Stimulated activated CD8-positive, alpha-beta memory T cell treated with anti-CD3 and anti-CD28 coated beads, Interleukin-2, amount 100 ng/mL, for 48 hours (primary cell): ENCODE measurements at places on chromosomes 5 and 9.

GRCh38 chr9:122347348-122348287, 23.2 kb upstream of the PTGS1 start:
- DNase-seq = no peak

DNA sequence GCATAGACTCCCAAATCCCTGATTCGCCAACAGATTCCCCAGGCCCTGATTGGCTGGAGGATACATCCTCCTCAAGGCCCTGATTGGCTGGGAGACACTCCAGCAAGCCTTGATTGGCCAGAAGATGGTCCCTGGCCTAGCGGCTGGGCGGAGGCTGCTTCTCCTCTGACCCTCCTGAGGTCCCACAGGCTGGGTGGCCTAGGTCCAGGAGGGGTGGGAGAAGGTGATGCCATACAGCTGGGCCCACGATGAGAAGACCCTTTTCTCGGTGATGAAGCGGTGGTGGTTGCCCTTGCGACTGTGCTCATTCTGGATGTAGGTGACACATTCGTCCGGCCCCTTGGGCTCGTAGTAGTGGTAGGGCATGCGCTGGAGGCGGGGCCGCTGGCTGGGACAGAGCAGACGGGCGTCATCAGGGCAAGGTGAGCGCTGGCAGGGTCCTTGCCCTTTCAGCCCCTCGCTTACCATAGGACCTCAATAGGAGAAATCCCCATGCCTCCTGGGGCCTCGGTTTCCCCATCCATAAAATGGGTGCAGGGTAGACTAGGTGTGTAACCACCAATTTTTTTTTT, 9.0 kb upstream of the AK1 start:
- DNase-seq = no peak

GRCh38 chr5:140246378-140247122, 56.4 kb downstream of the PFDN1 start:
- DNase-seq = no peak

DNA sequence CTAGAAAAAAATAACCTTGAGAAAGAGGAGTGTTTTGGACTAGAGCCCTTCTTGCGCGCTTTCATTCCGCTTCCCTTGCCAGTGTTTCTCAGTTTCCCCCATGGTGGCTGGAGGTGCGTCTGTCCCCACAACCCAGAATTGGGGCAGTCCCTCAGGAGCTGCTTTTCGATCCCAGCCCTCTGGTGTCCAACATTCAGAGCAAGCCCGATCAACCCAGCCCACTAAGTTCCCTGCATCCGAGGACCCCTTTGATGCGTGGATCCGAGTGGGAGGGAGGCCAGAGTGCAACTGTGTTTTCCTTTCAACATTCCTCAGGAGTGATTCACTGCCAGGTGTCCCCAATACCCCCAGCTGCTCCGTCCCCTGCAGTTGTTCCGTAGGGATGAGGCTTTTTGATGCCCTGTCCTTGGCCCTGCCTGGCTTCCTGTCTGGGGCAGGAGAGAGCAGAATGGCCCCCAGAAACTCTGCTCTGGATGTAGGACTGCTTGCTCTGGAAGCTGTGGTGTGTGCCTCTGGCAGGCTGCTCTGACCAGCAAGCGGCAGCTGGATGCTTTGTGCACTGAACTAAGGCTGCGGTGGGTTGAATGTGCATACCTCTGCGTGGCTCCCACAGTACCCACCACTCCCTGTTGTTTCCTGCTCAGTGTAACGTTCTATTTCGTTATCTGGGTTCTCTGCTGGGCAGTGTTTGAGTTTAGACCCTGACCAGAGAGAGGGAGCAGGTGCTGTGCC, 117.5 kb downstream of the BOD1 start:
- no peak for DNase-seq

GRCh38 chr9:92671323-92671722, 1.4 kb upstream of the IPPK start:
- no peak for DNase-seq

DNA sequence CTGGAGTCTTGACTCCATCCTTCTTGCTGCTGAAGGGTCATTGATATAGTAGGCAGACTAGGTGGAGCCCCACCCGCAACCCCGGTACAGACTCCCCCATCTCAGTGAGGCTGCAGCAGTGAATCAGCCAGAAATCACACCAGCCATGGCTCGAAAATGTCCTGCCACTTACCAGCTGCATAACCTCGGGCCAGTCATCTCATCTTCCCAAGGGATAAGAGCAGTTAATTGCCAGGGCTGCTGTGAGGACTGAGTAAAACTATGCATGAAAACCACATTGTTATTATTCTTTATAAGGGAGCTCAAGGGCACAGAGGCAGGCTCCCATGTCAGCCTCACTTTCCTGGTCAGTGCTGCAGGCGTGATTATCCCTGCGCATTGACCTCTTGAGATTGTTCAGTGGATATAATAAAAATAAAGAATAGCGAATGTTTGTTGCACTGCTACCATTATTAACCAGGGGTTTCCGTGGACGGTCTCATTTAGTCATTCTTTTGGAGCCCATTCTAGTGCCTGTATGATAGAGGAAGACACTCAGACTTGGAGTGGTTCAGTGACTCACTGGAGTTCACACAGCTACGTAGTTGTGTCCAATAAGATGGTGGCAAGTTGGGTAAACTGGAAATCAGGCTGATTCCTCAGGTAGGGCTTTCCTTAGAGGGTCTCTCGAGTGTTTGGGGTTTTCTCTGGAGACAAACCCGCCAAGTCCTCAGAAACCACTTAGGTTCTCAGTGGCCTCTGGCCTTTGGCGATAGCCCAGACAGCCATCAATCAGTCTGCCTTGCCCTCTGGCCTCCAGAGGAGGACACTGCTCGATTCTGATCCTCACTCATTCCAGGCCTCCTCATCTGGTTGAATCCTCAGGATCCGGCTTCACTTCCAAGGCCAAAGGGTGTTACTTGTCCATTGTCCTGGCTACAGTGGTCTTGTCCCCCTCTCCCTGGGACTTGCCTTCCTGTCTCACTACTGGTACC, 39.9 kb downstream of the COL15A1 start:
- no peak for DNase-seq

DNA sequence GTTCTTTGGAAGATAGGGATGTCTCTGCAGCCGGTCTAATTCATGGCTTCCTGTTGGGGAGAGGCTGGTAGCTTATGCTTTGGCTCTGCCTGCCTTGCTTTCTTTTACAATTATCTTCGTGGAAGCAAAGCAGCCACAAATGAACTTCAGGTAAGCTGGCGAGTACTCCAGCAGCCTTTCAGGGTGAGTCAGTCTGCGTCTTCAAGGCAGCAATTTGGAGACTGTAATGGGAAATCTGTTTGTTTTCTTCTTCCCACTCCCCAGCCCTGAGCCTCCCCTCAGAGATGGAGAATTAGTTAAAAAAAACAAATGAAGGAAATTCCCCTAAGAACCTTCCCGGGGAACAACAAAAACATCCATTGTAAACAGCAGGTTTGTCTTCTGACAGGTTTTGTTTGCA, 100.1 kb downstream of the PSAT1 start:
- no peak for DNase-seq

- no peak for DNase-seq
Observed at GRCh38 chr5:169299191-169299662, 1.7 kb downstream of the SLIT3 start.

DNA sequence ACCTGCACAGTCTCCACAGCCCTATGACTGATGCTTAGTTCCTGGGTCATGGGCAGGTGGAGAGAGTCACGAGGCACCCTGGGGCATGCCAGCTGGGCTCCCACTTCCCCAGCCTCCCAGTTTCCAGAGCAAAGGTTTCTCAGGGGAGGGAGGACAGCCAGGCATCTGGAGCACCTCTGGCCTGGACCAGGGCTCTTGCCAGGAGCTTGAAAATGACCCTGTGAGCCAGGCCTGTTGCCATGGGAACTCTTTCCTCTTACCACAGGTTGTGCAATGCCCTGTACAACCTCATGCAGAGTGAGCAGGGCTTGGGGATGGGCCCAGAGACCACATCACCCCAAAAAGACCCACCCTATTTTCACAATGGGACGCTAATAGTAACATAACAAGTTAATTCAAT, 113.1 kb downstream of the PSD2 start:
- DNase-seq = no peak

- DNase-seq = no peak
Observed at GRCh38 chr5:126433701-126434100, 10.5 kb downstream of the GRAMD2B start.

GRCh38 chr5:96384353-96384752, 48.7 kb downstream of the PCSK1 start:
- DNase-seq = no peak

DNA sequence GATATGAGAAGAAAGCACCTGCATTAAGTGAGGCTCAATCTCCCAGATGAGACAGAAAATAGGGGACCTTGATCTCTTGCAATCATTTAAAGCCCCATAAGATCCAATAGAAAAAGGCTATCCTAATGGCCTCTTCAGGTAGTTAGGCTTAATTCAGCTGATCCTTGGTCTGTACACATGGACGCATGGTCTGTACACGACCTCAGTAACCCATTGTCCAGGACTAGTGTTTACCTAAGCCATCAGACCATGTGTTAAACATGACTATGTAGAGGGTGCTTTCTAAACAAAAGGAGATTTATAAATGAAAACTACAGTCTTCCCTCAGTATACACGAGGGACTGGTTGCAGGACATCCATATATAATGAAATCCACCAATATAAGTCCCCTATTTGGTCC, 7.5 kb downstream of the MARCHF3 start:
- no peak for DNase-seq

DNA sequence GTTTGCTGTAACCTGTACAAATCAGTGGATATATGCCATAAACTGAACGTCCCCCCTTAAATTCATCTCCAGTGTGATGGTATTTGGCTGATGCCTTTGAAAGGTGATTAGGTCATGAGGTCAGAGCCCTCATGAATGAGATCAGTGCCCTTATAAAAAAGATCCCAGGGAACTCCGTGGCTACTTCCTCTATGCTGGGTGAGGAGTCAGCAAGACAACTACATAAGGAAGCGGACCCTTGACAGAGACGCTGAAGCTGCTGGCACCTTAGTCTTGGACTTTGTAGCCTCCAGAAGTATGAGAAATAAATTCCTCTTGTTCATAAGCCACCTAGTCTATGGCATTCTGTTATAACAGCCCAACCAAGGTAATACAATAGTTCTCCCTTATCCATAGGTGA, 215.1 kb upstream of the ZNF608 start:
- no peak for DNase-seq

- no peak for DNase-seq
Observed at GRCh38 chr9:22141908-22142307, 132.8 kb upstream of the CDKN2B start.

GRCh38 chr9:134942011-134942787, 24.5 kb upstream of the FCN1 start:
- DNase-seq = no peak

GRCh38 chr5:10077791-10078545, 171.7 kb downstream of the ATPSCKMT start:
- DNase-seq = no peak

GRCh38 chr9:73667749-73668148, 516.1 kb downstream of the ANXA1 start:
- no peak for DNase-seq

- DNase-seq = no peak
Observed at GRCh38 chr5:10257870-10258269, 7.8 kb downstream of the CCT5 start.

GRCh38 chr9:118463419-118463818, 759.2 kb downstream of the TLR4 start:
- no peak for DNase-seq

GRCh38 chr5:11584017-11584416, 320.2 kb downstream of the CTNND2 start:
- no peak for DNase-seq

GRCh38 chr5:156021866-156022265, 305.1 kb upstream of the SGCD start:
- DNase-seq = no peak

DNA sequence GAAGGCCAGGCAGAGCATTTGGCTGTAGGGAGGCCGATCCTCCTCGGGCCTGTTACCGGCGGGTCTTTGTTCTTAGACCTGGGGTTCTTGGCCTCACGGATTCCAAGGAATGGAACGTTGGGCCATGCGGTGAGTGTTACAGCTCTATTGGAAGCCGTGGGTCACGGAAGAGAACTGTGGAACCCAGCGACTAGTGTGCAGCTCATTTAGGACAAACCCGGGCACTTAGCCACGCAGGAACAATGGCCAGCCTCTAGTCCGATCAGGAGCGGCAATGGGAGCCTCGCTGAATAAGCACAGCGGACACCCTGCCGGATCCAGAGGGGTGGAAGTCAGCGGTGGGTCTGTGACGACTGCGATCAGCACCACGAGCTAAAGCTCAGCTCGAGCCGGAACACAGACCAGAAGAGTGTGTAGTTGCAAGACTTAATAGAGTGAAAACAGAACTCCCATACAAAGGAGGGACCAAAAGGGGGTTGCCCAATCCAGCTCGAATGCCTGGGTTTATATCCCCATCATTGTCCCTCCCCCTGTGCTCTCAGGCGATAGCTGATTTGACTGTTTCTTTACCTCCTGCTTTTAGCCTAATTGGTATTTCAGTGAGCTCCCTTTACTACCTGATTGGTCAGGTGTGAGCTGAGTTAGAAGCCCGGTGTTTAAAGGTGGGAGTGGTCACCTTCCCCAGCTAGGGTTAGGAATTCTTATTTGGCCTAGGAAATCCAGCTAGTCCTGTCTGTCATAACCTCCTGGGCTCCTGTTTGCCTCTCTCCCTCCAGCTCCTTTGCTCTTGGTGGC, 53.7 kb upstream of the RPL26L1 start:
- DNase-seq = no peak

DNA sequence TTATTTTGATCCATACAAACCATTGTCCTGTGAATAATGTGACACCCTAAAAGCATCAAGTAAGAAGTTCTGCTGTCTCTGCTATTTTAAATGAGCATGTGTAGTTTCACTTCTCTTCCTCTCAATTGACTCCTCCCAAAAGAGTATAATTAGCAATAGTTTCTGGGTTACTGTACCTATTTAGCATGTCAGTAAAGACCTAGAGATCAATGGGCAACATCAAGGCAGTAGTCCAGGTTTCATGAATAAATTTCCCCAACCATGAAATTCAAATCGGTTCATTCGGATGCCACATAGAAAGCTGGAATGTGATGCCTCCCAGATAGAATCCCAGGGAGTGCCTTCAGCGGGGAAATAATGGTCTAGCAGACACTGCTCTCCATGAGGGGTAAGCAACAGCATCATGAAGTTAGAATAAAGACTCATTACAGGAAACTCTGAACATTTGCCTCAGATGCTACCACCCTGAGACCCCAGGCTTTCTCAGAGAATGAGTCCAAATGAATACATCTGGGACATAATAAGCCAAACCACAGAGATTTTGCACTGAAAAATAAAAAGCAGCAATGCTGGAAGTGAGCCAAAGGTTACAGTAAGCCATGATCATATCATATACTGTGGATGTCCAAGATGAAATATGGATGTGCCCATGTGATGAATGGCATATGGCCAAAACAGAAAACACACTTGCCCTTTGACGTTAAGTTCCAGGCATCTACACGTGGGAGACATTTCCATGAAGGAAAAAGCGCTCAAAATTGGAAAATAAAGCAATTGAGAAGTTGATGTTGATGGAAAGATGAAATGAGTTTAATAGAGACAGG, 1107.0 kb upstream of the SEMA6A start:
- DNase-seq = no peak

- DNase-seq = no peak
Observed at GRCh38 chr9:70205366-70206020, 53.3 kb upstream of the SMC5 start.

DNA sequence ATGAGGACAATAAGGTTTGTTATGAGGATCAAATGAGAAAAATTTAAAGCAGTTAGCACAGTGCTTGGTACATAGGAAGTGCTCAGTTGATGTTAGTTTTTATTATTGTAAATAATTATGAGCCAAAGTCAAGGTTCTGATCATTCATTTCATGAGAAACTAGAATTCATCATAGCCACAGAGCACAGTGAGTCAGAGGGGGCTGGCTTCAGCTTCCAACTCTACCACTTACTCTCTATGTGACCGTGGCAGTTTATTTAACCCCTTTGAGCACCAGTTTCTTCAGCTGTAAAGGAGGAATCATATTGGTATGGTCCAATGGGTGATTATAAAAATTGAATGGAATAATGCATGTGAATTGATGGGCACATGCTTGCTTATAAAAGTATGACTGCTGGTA, 39.4 kb downstream of the KLHL3 start:
- DNase-seq = no peak
